C1 segment of cervical spinal cord (tissue), 14 donors: ENCODE measurements at places on chromosomes 7 and 10.

DNA sequence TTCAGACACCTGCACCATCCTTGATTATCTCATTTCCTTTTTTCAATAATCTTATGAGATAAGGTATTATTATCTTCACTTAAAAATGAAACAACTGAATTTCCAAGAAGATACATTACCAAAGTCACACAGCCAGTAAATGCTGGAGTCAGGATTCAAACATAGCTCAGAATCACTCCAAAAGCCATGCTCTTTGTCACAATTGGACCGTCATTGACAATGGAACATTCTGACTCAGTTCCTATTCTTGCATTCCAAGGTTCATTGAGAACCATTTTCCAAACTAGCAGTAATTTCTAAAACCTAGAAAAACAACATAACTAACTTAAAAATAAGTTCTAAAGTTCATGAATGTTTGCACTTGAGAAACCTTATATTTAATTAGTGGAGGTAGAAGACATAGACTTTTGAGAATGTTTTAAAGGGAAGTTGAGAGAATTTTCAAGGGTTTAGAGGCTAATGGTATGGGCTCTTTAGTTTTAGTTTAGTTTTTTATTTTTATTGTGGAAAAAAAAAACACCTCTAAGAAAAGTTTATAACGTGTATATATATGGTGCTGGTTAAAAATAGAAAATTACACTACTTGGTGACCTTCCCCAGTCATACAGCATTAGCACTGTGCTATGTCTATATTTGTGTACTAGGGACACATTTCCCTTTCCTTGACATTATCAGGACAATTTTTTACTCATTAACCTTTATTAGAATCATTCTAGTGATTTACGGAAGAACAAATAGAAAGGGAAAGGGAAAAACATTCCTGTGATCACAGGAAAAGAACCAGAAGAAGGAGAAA is 30.9 kb downstream of the LGI1 start:
- no peak for DNase-seq

GRCh38 chr7:69942573-69942972 is 344.3 kb downstream of the AUTS2 start:
- DNase-seq: no peak

DNA sequence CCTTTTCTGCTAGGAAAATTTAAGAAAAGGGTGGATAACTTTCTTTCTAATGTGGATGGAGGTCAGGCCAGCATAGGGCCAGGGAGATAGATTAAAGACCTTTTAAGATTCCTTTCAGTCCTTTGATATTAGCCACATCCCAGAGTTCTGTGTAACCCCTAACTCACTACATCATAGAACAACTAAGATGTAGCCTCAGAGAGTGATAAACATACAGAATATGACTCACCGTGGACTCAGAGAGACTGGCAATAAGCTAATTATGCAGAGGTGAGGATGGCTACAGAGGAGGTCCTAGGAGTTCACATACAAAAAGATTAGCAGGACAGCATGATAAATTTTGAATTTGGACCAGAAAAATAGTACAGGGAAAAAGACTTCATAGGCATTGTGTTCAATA is 141.0 kb downstream of the AOAH start:
- DNase-seq: no peak

DNA sequence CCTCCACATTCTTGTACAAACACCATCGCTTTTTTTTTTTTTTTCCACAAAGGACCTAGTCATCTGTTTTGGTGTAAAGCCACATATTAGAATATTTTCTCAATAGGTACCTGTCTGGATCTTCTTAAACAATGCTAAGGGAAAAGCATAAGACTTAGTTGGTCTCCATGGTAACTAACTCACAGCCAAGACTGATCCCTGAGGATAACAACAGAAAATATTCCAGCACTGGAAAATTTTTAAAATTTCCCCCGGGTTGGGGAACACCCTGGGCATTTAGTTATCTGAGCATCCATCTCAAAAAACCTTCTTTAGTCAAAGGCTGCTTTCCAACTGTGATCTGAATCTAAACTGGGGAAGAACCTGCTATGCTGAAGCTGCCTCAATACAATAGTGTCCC is 43.7 kb upstream of the CCDC6 start:
- no peak for DNase-seq

DNA sequence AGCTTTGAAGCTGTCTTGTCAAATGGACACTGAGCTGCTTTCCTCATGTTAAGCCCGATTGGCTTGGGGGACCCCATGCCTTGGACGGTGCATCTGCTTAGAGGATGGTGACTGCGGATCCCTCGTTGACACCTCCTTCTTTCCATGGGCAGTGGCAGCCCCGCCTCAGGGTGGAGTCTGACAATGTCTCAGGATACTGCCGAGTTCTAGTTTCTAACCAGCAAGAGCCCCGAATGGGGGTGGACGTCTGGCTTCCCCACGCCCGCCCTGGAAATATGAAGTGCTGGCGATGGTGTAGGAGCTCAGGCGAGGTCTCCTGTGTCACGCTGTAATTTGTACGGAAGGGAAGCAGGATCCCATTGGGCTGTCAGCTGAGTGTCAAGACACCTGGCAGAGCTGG is 106.2 kb upstream of the CTBP2 start:
- DNase-seq: no peak

DNA sequence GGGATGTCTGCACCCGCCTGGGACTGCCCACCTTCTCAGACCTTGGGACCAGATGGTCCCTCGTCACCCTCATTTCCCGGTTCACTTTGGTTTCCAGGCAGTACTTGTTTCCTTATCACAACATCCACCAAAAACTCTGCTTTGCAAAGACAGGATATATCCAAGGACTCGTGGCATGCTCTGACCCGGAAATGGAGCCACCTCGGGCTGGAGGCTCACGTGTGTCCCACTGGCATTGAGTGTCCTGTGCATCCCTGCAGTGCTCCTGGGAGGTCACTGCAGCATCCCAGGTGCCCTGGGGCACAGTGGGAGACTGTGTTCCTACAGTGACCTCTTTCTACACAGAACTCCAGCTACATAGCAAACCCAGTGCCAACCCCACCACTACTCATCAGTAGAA is 611.9 kb upstream of the FOXK1 start:
- no peak for DNase-seq

GRCh38 chr10:34098821-34099567 is 716.1 kb downstream of the PARD3 start:
- no peak for DNase-seq

GRCh38 chr10:95691281-95691680 is 2.4 kb downstream of the TCTN3 start:
- DNase-seq: no peak

DNA sequence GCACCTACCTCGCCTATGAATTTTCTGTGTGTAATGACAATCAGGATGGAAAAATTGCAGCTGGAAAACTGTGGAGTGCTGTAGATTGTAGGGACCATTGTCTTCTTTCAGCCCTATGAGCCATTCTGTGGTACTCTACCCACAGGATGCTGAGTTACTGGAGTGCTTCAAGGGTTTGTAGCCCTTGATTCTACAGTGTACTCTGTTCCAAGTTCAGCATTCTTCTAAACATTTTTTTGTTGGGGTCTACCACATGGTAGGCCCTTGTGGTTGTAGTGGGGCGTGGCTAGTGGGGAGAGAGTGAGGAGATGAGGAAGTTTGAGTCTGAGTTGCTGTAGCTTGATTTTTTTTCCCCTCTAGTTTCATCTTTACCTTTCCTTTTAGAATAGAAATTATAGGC is 33.5 kb downstream of the REEP3 start:
- no peak for DNase-seq

DNA sequence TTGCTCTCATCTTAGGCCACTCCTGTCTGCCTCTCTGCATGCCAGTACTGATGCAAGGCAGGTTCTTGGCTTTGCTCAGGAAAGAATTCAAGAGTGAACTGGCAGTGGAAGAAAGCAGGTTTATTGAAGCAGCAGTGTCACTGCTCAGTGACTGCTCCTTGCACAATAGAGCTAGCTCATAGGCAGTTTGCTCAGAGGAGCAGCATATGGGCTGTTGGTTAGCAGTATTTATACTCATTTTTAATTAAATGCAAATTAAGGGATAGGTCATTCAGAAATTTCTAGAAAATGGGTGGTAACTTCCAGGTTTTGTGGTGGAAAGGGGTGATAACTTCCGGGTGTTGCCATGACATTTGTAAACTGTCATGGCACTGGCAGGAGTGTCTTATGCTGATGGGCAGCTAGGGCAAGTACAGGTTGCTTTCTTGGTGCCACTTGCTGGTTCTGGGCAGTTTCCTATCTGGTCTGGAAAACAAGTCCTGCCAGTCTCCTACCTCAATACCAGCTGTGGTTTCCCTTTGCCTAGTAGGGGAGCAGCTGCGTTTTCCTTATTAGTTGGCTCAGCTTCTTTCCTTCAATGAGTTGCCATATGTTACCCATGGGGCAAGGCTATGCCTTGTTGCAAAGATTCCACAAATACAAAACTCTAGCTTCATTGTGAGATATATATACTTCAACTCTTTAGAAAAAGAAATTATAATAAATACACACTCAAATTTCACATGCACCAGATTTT is 64.8 kb upstream of the CALD1 start:
- no peak for DNase-seq

DNA sequence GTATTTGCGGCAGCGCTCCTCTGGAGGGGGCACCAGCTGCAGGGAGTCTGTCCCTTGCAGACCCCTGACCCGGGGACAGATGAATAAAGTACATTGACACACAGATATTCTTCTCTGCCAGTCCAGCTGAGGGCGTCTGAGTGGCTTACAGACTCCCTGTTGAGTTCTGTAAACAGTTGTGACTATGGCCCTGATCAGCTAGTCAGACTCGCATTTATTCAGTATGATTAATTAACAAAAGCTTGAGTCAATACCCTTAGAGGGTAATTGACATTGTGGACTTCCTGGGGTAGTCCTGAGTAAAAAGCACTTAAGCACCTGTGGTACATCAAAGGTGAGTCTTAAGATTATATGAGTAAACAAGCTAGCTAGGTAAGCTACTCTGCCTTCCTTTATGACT is 21.0 kb downstream of the ANKRD30A start:
- DNase-seq: no peak

- DNase-seq: no peak
These were observed 13.7 kb downstream of the SCART1 start for GRCh38 chr10:133467286-133467911.
